ENCODE measurements at places on chromosomes 3 and 15.

DNA sequence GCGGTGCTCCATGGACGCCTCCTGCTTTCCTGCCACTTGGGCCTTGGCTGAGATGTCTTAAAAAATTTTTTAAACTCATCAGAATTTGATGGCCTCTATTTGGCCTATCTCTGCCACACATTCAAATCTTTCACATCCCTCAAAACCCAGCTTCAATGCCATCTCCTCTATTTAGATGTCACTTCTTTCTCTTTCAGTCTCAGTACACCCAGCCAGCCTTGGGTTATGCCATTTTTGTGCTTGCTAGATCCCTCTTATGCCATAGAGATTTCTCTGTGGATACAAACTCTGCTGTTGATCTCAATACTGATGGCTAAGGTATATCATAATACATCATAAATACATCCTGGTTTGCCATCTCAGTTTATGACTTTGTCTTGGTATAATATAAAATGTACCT lies 222.3 kb upstream of the TPRG1 start:
- DNase-seq = no peak

DNA sequence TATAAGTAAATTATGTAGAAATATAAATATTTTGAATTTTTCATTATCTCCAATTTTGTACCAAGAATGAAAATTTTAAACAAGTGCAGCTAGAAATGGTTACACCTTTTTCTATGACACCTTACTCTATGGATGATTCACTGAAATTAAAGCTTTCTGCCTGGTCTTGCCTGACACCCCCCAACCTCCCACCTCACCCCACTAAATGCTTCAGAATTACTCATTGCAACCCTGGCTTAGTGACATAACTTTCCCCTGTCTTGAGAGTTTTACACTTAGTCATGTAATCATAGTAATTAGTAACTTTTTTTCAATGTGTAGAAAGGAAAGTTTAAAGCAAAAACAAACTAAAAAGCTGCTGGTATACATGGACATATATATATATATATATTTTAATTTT lies 42.0 kb upstream of the MEIS2 start:
- no peak for DNase-seq

GRCh38 chr15:33960549-33960935 lies 7.8 kb upstream of the CHRM5 start:
- DNase-seq = no peak

DNA sequence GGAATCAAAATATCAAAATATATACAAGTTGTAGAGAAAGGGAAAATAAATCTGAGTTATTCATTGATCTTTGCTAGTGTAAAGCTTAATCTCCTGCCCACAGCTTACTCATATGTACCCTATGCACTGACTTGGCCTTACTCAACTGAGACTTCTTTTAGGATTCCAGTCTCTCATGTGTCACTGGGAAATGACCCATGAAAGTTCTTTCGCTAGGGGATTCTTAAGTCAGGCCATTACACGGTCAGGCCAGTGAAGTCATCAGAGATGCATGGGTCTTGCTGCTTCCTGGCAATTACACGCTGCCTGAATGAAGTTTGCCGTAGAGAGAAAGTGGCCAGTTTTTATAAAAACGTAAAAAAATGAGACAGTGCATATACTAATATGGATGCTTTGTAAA lies 20.7 kb upstream of the LPP start:
- no peak for DNase-seq

DNA sequence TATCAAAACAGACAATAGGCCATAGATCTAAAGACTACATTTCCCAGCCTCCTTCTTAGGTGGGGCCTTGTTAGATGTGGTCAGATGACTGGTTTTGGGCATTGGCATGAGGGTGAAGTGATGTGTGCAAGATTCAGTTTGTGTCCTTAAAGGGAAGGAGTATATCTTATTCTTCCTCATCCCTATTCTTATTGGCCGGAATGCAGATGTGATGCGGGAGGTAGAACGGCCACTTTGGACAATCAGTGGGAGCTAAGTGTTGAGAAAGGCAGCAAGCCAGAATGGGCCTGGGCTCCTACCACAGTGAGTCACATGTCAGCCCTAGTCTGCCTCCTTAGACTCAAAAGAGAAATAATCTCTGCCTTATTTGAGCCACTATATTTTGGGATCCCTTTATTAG lies 89.8 kb upstream of the MEX3B start:
- no peak for DNase-seq

- no peak for DNase-seq
Observed at GRCh38 chr3:126111566-126112475, 27.9 kb upstream of the SLC41A3 start.

DNA sequence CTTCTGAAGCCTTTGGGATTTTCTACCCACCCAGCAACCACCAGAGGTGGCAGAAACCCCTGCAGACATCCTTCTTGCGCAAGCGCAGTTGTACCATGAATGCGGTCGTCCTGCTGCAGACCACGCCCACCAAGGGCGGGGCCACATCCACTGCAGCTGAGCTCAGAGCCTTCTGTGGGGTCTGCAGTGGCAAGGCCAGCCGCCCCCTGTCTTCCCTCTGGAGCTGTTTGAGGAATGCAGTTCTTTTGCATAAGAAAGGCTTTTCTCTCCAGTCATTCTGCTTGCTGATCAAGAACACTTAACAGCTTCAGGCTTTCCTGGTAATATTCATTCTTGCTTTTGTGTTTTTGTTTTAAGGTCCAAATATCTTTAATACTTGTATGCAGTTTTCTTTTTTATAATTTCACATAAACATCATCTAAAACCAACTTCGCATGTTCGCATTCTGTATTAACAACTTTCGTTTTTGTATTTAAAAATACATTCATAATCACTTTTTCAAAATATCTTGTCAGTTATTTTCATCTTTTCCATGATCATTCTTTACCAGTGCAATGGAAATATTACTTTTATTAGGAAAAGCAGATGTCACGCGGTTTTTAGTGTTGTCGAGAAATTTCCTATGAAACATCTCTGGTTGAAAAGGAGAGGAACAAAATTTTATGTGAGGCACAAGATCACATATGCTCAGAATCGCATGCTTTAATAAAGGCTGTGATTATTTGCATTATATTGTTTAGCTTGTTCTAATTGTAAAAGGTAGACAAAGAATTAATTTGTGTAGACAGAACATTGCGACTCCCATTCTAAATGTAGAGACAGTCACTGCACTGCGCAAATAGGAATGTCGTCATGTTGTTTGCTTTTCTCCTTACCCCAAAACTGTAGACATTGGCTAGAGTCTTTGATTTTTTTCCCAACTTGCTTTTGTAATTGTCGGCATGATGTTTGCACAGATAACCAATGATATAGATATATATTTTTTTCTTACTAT lies 98.1 kb upstream of the SNRPN start:
- DNase-seq = no peak

DNA sequence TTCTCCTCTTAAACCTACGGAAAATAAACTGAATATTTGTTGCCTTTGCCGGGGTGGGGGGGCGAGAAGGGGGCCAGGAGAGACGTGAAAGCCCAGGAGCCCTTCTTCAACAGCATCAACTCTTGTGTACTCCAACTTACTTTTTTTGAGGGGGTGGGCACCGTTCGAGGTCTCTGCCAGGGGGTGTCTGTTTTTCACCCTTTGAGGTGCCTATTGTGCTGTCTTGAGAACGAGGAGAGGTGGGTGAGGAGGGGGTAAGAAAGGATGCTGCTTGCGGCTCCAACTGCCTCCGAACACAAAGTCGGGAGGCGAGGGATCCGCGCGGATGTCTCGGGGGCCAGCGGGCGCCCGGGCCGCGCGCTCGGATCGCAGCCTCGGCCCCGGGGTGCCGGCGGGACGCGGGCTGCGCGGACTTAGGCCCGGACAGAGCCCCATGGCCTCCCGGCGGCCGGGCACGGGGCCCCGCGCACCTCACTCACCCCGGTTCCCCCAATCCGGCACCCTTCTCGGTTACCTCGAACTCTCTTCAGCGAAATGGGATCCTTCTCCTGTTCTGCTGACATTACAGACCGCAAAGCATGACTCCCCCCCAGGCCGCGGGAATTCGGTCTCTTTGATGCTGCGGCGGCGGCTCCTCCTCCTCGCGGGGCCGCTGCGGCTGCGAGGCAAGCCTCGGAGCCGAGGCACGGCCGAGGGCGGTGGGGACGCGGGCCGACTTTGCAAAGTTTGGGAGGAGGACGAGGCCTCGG lies 650 bp downstream of the PYGO1 start:
- DNase-seq = no peak

DNA sequence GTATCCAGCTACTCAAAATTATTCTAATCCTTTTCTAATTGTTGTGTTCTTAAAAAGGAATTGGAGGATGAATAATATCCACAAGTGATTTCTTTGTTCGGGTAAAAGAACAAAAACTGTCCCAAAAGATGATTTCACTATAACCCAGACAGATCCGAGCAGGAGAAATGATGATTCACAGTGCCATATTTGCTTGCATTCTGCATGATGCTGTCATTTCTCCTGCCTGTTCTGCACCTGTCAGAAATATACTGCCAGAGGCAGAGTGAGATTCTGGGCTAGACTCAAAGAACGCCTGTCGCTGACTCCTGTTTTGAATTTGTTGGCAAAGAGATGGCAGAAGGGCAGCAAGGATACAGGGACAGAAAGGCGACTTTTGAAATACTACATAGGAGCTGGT lies 34.7 kb upstream of the SLC24A5 start:
- DNase-seq = no peak

GRCh38 chr3:94779699-94780098 lies 716.8 kb downstream of the NSUN3 start:
- no peak for DNase-seq

- no peak for DNase-seq
Observed at GRCh38 chr15:93985925-93986324, 245.4 kb upstream of the MCTP2 start.

- no peak for DNase-seq
Observed at GRCh38 chr3:64462203-64462602, 225.6 kb downstream of the ADAMTS9 start.

DNA sequence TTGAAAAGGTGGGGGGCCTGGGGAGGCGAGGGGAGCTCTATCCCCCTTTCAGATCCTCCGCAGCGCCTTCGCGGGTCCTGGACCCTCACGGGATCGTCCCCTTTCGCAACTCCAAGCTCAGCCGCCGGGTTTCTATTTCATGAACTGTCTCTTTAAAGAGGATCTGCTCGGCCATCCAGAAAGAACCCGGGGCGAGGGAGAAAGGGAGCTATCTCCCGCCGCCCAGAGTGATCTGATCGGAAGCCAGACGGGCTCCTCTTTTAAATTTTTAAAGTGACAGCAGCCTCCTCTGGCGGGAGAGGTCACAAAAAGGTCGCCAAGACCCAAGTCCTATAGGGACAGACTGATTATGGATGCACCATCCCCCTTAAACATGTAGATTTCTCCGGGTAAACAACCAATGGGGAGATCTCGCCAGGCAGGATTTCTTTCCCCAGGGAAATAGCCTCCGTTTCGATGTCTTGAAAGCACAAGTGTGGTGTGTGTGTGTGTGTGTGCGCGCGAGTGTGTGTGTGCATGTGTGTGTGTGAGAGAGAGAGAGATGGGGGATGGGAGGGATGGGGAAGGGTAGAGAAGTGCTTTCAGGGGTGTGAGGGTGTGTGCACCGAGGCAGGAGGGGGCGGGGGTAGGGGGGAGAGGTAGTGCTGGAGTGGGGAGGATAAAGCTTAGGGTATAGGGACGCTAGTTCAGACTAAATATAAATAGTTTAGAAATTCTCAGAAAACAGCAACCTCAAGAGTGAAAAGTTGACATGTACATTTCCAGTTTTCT lies 516.1 kb downstream of the MECOM start:
- no peak for DNase-seq

DNA sequence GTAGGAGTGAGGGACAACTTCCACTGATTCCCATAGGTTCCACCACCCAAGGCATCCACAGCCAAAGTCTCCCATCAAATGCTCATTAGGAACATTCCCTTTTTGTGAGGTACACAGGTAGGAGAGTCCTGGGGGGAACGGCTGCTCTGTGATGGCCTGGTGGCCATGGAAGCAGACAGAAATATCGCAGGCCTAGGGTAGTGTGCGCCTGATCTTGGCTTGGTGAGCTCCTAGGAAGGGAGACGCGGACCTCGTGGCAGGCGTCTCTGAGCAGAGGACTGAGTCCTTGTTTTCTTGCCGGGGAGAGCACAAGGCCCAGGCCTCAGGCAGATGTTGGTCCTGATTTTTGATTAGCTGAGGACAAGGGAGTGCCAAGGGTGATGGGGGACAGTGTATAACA lies 99.5 kb downstream of the SNRPN start:
- DNase-seq = no peak

DNA sequence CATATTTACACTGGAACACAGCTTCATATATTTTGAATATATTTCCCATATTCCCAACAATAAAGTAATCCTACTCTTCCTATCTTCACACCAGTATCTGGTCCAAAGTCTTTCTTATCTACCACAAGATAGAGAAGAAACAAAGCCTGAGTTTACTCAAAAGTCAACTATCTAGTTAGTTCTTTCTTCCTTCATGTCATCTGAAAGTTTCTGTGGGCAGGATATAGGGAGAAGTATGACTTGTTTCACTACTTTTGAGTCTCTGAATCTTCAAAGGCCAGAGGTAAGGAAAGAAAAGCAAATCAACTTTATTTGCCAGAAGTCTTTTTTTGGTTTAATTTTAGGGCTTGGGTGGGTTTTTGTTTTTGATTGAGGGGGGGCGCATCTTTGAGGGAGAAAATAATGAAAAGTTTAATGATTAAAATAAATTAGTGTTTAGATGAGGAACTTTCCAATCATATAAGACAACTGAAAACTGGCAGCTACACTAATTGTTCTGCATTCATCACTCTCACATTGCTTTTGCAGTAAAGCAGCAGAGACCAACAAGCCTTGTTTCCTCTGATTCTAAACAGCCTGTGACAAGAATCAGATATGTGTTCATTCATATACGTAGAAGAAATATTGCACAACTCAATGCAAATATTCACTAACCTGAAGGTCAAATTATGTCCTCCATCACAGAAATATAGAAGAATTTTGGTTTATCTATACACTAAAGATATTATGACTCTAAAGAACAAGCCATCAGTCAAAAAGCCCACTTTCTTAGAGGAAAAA lies 421.4 kb downstream of the SHQ1 start:
- DNase-seq = no peak

GRCh38 chr3:143634427-143634826 lies 213.8 kb downstream of the SLC9A9 start:
- no peak for DNase-seq

DNA sequence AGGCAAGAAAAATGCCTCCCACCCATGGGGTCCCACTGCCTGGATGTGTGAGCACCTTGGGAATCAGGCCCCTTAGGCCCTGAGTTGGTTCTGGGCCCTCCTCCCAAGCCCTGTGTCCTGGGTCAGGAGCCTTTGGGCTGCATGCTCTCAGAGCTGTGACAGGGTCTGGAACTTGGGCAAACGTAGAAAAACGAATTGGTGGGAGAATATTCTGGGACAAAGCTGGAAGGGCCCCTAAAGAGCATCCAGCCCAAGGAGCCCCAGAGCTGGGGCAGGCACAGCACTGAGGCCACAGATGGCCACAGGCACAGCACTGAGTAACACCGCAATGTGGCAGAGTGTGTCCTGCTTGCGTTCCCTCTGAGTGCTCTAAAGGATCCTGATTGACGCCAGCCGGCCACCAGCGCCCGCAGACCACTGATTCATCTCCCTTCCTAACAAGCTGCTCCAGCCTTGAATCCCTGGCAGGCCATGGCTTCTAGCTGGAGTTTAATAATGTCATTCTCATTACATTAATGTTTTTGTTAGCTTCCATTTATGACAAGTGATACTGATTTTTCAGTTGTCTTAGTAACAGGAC lies 18.6 kb upstream of the SEC13 start:
- no peak for DNase-seq

- DNase-seq = no peak
Observed at GRCh38 chr3:192169332-192169915, 557.9 kb downstream of the FGF12 start.

GRCh38 chr3:41199866-41200668 lies 762 bp downstream of the CTNNB1 start:
- DNase-seq = peak; percentile 29

- DNase-seq = no peak
Observed at GRCh38 chr3:48555231-48555948, 1.2 kb downstream of the PFKFB4 start.
